Uterus (tissue), 4 donors: ENCODE measurements at places on chromosomes 6 and 20.

DNA sequence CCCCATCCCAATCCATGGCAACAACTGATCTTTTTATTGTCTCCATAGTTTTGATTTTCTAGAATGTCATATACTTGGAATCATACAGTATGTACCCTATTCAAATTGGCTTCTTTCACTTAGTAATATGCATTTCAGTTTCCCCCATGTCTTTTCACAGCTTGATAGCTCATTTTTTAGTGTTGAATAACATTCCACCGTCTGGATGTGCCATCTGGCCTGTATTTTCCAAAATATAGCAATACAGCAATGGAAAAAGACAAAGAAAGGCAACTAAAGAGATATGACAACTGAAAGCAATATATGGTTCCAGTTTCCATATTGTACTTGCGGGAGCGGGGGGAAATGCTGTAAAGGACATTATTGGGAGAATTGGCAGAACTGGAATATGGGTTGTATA lies 166.4 kb upstream of the NT5E start:
- no peak for DNase-seq

DNA sequence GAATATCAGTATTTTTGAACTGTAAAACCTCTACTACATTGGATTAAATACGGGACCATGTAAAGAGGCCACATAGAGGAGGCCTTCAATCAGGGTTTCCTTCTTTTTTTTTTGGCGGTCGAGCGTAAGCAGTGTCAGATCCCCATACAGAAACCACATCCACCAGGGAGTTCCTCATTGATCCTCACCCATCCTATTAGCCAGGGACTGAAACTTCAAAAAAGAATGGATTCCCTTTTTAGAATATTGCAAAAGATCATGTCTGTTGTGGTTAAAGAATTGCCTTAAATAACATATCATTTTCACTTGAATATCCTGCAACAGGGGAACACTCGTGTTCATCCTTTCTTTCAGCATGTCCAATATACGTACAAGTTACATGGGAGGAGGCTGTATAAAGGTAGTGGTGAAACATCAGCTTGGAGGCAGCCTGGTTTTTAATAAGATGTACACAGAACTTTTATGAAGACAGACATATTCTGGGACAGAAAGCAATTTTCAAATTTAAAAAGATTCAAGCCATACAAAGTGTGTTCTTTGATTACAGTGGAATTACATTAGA lies 96.1 kb downstream of the PPP1R14C start:
- no peak for DNase-seq

DNA sequence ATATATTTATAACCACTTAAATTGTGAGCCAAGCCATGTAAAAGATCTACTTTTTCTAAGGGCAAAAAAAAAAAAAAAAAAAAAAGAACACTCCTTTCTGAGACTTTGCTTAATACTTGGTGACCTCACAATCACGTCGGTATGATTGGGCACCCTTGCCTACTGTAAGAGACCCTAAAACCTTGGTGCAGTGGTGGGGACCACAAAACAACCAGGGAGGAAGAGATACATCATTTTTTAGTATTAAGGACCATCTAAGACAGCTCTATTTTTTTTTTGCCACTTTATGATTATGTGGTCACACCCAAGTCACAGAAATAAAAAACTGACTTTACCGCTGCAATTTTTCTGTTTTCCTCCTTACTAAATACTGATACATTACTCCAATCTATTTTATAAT lies 22.9 kb downstream of the PRDM1 start:
- DNase-seq = no peak

DNA sequence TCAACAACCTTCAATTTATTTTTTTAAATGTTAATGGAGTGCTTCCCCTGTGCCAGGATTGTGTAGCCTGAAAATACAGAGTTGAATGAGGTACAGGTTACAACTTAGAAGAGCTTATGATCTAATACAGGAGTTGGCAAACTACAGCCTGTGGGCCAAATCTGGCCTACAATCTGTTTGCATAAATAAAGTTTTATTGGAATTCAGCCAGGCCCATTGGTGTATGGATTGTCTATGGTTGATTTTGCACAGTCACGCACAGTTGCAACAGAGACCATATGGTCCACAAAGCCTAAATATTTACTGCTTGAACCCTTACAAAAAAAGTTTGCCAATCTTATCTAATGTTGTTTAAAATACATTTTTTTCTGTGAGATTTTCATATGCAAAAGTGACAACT lies 177.3 kb upstream of the CCN2 start:
- DNase-seq = no peak

- DNase-seq = no peak
Measured at GRCh38 chr6:132365281-132365907, 35.9 kb downstream of the MOXD1 start.

DNA sequence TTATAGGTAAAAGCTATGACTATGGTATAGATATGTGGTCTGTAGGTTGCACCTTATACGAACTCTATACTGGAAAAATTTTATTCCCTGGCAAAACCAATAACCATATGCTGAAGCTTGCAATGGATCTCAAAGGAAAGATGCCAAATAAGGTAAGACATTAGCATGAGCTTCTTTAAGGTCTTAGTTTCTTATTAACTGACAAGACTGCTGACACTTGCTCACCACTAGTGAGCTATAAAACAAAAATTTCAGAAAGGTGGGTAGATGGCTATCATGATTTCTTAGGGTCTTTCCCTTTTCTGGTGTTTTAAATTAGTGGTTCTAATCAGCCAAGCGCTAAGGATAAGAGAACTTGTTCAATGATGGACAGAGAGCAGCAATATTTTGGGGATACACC lies 21.9 kb downstream of the FAM217A start:
- DNase-seq = no peak

- DNase-seq = no peak
Measured at GRCh38 chr6:130098317-130098716, 79.9 kb downstream of the L3MBTL3 start.

- no peak for DNase-seq
Measured at GRCh38 chr6:133806382-133807140, 82.4 kb upstream of the TCF21 start.

- no peak for DNase-seq
Measured at GRCh38 chr6:38117281-38117680, 297.8 kb downstream of the ZFAND3 start.

DNA sequence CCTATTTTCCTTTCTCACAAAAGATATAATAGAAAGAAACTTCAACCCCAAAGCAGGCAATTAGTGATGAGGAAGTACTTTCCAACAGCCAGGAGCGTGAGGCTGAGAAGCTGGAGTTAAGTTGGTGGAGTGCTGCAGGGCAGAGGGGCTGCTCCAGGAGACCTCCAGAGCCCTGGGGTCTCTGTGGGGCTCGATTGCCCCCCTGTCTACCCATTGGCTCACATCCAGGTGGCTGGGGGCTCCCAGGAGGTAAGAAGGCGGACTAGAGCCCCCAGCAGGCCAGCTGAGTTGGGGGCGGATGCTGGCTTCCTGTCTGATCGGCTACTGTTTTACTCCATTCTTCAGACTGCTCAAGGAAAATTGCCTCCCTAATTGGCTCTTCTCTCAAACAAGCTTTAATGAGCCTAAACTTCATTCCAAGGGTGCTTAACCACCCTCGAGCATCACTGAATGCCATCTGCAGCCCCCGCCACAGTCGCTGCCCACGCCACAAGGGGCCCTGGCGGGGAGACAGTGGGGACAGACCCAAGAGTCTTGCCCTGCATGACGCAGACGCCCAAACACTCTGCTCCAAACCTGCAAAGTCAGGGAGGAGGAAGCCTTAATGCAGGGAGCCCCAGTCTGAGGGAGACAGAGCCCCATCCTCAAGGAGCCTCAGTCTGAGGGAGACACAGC lies 78.6 kb downstream of the MDGA1 start:
- no peak for DNase-seq

- DNase-seq = no peak
Measured at GRCh38 chr6:88705601-88706000, 257.8 kb downstream of the RNGTT start.
